ENCODE measurements at places on chromosomes 3 and 15.

GRCh38 chr3:64533617-64534317 lies 154.0 kb downstream of the ADAMTS9 start:
- DNase-seq: peak; percentile 79

DNA sequence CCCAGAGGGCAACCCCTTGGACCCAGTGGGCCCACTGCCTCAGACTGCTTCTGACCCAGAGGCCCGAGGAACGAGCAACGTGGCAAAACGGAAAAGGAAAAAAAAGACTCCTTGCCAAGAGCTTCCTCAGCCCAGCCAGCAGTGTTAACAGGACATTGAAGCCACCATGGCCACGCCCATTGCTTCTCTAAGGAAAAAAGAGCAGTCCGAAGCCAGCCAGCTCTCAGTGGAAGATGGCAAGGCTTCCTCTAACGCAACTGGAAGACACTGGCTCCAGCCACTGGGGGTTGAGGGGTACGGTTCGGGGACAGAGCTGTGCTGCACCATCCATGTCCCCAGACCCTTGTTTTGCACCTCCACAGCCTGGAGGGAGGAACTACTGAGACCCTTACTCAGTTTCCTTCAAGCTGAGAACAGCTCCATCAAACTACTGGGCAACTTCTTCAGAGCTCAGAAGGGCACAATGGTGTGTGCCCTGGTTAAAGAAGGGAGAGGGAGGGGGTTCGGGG lies 10.7 kb downstream of the BMF start:
- peak; percentile 50 for DNase-seq

GRCh38 chr15:30953731-30954378 lies 37.6 kb downstream of the MTMR10 start:
- DNase-seq: peak; percentile 65

DNA sequence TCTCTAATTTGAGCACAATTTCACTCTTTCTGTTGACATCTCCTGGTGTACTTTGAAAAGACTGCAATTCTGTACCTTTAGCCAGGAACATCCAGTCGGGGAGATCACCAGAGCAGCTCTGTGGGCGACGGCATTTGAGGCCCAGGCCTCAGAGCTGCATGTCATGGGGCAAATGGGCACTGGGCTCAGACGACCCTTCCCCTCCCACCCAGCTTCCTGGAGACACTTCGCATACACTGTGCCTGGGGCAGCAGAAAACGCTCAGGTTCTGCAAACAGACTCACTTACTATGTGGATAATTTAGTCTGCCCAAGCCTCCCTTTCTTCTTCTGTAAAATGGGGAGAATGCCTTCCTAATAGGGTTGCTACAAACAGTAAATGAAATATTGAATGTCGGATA lies 96.9 kb downstream of the HMG20A start:
- DNase-seq: no peak

- DNase-seq: no peak
Measured at GRCh38 chr3:41053220-41053619, 146.1 kb upstream of the CTNNB1 start.

DNA sequence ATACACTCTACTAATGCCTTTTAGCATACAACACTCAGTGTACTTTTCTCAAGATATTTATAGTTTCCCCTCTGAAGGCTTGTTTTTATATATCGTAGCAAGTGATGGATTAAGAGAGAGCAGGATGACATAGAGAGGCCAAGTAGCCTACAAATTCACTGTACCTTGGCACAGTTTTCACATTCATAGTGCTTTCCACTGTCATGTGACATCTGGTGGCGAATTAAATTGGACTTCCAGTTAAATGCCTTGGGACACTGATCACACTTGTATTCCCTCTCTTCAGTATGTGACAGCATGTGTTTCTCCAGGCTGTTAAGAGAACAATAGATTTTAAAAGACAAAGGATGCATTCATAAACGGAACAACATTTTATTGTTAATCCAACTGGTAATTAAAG lies 541.1 kb downstream of the MECOM start:
- peak; percentile 18 for DNase-seq

DNA sequence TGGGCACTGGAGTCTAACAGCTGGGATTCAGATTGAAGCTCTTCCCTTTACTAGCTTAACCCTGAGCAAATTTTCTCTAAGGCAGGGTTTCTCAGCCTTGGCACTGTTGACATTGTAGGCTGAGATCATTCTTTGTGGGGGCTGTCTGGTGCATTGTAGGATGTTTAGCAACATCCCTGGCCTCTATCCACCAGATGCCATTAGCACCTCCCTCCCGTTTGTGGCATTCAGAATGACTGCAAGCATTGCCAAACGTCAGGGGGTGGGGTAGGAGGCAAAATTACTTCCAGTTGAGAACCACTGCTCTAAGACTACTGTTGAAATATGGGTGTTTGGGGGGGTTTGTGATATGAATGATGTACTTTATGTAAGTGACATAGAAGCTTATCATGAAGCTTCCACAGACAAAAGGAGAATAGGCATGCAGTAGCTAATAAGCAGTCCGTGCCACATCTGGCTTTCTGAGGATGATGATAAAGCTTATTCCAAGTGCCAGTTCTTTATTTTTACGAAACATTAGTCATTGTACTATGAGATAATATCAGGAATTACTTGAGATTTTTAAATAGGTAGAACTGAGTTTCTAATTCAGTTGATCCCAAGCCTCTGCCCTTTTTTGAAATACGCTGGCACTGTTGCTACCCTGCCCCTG lies 39.3 kb downstream of the NKIRAS1 start:
- no peak for DNase-seq

DNA sequence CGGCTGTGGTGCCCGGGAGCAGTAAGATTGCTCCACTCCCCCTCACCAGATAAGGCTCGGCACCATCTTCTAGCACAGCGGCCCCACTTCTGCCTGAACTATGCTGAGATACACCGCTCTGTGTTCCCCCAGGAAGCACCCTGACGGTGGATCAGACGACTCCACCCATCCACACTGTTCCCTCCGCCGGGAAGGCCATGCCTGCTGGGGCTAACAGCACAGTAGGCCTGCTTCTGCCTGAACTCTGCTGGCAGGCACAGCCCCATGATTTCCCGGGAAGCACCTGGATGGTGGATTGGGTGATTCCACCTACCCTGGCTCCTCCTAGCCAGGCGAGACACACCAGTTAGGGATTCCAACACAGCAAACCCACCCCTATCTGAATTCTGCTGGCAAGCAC lies 36.3 kb upstream of the PPM1L start:
- DNase-seq: no peak

Data from SK-MEL-5 (cell line).